ENCODE measurements at places on chromosomes 5 and 9. TPM values are rescaled to one million over a fixed set of nuclear protein-coding genes. Genes with fewer than 3 reads are reported as not detected.

The TPM2 gene
- 8,162 TPM for polyA plus RNA-seq

The ADCY2 gene
- 39.1 TPM for polyA plus RNA-seq

The UGT3A2 gene
- polyA plus RNA-seq: 0.49 TPM

The OTP gene
- polyA plus RNA-seq: not detected

The ZNF462 gene
- 8.5 TPM for polyA plus RNA-seq

The LHX3 gene
- 0.24 TPM for polyA plus RNA-seq

The FAM221B gene
- polyA plus RNA-seq: 0.22 TPM

- DNase-seq: no peak
Measured at GRCh38 chr5:67405101-67405364, 208.4 kb upstream of the CD180 start.

DNA sequence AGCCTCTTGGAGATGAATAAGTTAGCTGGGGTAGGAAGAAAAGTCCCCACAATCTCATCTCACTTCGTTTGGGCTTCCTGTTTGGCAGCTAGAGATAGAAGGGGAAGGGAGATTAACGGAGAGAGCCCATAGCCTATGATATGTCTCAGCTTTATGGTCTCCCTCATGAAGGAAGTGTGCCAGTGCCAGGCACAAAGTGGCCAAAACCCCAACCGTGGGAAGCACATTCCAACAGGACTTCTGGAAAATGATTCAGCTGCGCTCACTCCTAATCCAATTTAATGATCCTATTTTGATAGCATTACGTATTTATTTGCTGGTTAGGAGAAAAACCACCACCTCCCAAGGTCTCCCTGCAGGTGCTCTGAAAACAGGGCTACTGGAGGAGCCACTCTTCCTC, 303.1 kb upstream of the CLINT1 start:
- no peak for DNase-seq

- no peak for DNase-seq
Measured at GRCh38 chr9:125816321-125816720, 69.1 kb downstream of the PBX3 start.

- peak; percentile 59 for DNase-seq
Measured at GRCh38 chr9:6055216-6055615, 39.8 kb upstream of the RANBP6 start.

GRCh38 chr9:93244510-93245436, 60.8 kb downstream of the WNK2 start:
- DNase-seq: no peak

DNA sequence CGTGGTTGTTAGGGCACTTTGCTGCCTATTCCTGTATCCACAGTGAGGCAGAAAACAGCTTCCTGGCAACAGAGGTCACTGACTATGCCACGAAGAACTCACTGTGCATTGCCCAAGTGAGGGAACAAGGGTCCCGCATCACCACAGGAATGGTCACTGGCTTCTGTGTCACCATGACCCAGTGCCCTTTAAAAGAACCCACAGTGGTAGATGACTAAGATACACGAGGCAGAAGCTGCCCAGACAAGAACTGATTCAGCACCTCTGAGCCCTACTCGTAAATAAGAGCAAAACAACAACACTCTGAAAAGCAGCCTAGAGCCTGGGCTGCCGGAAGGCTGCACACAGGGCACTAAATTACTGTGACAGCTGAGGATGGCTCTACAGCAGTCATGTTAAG, 236.6 kb upstream of the RASEF start:
- no peak for DNase-seq

DNA sequence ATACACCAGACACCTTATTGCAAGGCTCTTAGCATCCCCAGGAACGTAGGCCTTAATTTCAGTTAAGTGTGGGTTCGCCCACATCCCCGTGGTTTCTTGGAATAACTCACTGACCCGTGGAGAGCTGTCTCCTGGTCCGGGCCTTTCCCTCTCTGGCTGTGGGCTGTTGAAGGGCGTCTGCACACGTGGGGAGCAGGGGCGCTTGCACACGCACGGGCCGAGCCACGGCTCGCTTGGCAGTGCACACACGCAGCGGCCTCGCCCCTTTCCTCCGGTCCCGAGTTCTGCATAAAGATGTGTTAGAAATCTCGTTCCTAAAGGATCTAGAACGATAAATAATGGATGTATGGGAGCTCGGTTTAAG, 141.9 kb downstream of the PBX3 start:
- DNase-seq: peak; percentile 22

DNA sequence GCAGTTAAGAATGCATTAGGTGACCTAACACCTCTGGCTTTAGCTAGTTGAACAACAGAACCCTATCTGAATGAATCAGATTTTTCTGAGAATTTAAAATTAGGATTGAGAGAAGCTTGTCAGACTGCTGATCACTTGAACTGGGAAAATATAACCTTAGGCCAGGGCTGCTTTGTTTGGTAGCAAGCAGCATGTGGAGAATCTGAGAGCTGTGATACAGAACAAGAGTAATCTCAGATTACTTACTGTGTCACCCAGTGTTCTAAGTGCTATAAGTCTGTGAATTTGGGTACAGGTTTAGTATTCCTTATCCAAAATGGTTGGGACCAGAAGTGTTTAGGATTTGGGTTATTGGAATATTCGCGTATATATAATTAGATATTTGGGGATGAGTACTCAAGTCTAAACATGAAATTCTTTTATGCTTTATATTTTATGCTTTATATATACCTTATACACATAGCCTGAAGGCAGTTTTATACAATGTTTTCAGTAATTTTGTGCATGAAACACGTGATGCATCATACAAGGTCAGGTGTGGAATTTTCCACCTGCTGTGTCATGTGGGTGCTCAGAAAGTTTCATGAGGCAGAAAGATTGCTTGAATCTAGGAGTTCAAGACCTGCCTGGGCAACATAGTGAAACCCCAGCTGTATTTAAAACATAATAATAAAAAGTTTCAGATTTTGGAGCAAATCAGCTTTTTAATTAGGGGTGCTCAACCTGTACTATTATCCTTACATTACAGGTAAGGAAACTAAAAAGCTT, 8.3 kb upstream of the CHD1 start:
- no peak for DNase-seq

DNA sequence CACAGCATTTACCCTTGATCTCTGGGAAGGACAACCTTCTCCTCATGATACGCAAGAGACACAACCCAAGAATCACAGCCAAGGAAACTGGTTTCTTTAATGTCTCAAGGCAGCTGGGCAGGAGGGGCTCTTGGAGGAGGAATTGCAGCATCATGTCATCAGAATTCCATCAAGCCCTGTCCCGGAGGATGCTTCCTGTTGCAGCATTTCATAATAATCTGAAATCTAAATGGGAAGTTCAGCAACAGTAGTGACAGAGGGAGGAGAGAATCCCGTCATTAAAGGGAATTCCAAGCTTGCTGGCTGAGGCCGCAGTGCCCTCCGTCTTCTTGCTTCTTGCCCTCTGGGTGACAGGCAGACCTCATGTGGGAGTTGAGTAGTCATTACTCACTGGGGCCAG, 192.7 kb downstream of the TENT4A start:
- DNase-seq: peak; percentile 65

DNA sequence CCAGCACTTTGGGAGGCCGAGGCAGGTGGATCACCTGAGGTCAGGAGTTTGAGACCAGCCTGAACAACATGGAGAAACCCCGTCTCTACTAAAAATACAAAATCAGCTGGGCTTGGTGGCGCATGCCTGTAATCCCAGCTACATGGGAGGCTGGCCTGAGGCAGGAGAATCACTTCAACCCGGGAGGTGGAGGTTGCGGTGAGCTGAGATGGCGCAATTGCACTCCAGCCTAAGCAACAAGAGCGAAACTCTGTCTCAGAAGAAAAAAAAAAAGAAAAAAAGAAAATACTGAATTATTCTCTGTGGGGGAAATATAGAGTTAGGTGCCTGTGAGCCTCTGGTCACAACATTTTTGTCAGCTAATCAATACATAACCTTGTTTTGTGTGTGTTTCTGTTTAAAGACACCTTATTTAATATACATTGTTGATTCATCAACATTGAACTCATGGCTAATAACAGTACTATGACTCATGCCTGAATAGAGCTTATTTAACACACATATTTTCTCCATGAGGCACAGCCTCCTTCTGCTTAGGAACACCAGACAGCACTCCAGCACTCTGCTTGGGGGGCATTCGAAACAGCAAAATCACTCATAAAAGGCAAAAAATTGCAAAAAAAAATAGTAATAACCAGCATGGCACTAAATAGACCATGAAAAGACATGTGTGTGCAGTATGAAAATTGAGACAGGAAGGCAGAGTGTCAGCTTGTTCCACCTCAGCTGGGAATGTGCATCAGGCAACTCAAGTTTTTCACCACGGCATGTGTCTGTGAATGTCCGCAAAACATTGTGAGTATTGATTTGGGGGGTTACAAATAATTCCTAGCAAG, at the start of gene IL31RA:
Gene IL31RA, plus strand, starts transcription at position 519 of the 836 bp plus-strand sequence. Its CDS starts 214 bp downstream, at position 733.
- DNase-seq: peak; percentile 16

- no peak for DNase-seq
Measured at GRCh38 chr9:127349483-127350113, 47.4 kb upstream of the SLC2A8 start.

- no peak for DNase-seq
Measured at GRCh38 chr5:116527582-116527981, 47.0 kb downstream of the SEMA6A start.

GRCh38 chr9:8254541-8254940, 455.0 kb upstream of the DMAC1 start:
- DNase-seq: peak; percentile 19

DNA sequence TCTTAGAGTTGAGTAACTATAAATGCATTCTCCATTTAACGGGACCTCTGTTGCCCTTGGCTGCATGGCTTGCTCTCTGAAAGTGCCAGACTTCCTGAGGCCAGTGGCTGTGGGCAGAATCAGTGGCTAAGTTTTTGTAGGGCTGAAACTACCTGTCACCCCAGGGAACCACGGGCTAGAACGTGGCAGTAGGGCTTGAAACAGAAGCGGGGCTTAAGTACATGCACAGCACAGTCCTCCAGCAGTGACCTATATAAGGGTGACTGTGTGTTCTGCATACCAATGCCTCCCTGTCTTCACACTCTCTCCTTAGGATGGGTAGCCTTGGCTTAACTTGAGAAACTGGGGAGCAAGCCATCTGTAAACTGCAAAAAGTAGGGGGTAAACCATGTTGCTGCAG, 43.6 kb upstream of the LRRTM2 start:
- DNase-seq: no peak

All from muscle of leg (tissue), 16 donors.